ENCODE measurements at places on chromosomes 1 and 21. TPM values are rescaled to one million over a fixed set of nuclear protein-coding genes. Genes with fewer than 3 reads are reported as not detected.

DNA sequence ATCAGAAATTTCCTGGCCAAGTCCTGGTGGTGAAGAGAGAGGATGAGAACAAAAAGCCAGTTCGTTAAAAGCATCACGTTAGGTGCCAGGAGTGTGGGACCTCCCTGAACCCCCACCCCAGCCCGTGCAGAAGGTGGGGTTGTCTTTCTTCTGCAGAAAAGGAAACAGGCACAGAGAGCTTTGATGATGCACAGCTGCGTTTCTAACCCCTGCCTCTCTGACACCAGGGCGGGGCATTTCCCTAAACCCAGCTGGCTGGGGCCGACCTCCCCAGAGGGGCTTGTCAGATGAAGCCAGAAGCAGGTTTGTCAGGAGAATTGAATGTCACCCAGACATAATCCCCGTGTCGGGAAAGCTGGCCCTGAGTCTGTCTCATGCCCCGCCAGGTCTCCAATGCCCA is 189.3 kb upstream of the EDN2 start:
- no peak for DNase-seq

- DNase-seq, result no peak
These were observed 39.7 kb upstream of the CHODL start for GRCh38 chr21:18204931-18205330.

- DNase-seq, result no peak
These were observed 4.7 kb upstream of the TSNAX start for GRCh38 chr1:231523816-231524215.

Gene STMN1
- total RNA-seq, result 2,298 TPM

Gene TMEM240
- 24.4 TPM for total RNA-seq

DNA sequence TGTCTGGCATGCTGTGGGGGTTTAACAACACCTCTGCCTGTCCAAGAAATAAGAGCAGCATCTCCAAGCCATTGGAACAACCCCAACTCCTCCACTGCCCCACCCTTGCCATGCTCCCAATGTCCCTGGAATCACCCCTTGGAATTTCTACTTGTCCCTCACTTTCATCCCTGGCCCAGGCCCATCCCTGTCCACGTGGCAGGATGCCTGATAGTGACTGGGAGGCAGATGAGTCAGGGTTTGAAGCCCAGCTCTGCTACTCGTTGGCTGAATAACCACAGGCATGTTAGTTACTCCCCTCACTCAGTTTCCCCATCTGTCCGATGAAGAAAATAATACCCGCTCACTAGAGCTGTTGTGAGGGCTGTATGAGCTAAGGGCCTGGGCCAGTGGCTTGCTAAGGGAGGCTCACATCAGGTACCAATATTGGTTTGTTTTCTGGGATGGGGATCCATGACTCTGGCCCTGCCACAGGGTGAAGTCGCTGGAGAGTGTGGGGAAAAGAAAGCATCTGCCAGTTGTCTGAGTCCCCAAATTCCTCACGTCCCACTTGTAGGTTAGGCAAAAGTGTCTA is 99.4 kb upstream of the TLR5 start:
- no peak for DNase-seq

DNA sequence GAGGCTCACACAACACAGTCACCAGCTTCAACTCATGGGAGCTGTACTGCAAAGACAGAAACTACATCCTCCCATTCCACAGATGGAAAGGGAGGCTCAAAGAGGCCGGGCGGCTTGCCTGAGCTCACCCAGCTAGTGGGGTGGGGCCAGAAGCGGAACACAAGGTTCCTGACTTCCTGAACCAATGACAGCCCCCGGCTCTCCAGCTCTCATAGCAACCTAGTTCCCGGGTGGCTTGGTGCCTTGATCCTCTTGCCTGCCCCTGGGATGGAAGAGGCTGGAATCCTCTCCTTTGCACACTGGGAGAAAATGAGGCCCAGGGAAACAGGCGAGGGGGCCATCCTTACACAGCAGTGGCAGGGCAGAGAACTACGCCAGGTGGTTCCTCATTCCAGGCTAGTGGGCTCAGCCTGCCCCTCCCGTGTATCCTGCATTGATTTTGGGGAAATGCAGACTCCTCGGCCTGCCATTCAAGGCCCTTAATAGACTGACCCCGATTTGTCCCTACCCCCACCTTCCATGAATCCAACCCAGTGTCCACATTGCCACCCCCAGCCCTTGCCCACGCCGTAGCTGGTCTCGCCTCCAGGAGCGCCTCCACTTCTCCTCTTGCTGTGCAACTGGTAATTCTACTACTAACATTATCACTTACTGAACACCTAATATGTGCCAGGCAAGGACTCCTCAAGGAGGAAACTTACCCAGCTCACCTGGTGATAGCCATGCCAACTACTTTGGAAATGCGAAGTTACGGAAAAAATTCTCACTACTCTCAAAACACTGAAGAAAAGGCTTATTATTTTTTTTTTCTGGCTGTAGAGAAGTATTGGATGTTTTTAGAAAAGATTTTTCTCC is 5.0 kb downstream of the RAP1GAP start:
- DNase-seq, result no peak

Gene S100A16
- total RNA-seq, result 1.1 TPM

Gene TMEM63A
- 1.1 TPM for total RNA-seq

- no peak for DNase-seq
These were observed 2.2 kb upstream of the MATN1 start for GRCh38 chr1:30725450-30726095.

DNA sequence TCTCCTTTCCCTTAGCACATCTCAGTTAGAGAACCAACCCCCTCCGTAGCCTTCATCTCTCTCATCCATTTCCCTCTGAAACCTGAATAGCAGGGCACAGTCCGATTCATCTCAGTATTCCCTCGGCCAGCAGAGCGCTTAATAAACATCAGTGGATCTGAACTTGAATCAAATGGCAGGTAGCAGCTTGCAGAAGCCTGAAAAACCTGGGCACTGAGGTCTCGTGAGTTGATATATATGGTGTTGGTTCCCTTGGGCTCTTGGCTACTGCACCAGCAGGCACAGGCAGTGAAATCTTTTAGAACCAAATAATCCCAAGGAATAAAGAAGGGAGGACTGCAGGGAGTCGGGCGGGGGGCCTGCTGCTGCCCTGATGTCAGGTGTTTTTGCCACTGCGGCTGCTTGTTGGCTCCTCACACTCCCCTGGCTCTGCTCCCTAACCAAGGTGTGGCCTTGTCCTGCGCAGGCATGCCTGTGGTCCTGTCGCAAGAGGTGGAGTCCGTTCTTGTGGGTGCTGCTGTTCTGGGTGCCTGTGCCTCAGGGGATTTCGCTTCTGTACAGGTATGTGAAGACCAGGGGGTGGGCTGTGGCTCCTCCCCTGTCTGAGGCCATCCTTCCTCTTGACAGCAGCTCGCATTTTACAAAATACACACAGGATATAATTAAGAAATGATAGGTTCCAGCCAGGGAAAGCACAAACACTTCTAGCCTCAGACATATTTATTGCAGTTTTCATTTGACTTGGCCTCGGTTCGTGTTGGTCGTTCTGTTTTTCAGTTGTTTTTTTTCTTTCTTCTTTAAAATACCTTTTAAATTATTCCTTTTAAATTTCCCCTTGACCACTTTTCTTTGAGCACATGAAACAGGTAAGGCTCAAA is 140.9 kb upstream of the HOOK1 start:
- DNase-seq, result no peak

Gene C1orf53
- total RNA-seq, result 5.9 TPM

GRCh38 chr1:30801771-30802198 is 44.2 kb upstream of the LAPTM5 start:
- DNase-seq, result peak; percentile 94

- peak; percentile 75 for DNase-seq
These were observed 5.8 kb upstream of the FAM167B start for GRCh38 chr1:32241001-32241763.

DNA sequence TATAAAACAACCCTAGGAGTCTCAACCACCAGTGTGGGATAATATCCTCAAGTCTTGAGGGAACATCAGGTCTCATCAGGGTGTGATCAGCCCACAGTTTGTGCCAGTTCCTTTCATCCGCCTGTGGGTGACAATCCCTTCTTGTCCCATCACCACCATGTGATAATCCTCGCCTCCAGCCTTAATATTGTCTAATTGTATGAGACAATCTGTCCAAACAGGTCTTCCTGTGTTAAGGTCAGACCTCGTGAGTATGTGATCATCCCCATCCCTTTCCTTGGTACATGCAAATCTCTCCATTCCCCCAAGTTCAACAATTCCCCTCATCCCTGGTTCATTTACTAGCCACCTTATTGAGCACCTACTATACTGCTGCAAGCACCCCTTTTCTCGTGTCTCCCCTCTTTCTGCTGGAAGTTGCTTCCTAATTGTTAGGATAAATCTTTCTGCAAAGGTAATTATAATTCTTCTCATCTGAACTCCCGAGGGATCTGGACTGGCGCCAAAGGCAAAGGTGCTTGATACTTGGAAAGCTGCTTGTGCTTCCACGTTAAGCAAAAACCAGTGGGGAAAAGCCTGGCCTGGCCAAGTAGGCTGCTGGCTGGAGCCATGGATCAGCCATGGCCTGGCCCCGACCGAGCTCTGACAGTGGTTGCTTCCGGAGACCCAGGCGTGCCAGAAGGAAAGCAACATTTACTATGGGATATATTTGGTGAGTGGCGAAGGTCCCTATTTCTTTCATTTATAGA is 92.5 kb downstream of the RNF220 start:
- DNase-seq, result no peak

DNA sequence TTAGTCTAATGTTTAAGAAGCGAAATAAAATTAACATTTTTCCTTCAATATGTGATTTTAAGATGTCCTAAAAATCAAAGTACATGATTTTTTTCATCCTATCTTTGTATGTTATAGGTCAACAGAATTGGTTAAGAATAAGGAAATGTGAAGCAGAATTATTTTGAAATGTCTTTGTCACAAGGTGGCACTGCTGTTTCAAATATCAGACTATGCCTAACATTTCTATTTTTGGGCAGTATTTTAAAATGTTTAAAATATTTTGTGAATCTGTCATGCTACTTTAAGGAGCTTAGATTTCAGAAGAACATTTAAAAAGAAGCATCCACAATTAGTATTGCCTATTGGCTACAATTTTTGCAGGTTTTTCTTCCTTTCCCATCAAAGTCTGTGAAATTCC is 38.7 kb downstream of the AMY1C start:
- DNase-seq, result no peak

DNA sequence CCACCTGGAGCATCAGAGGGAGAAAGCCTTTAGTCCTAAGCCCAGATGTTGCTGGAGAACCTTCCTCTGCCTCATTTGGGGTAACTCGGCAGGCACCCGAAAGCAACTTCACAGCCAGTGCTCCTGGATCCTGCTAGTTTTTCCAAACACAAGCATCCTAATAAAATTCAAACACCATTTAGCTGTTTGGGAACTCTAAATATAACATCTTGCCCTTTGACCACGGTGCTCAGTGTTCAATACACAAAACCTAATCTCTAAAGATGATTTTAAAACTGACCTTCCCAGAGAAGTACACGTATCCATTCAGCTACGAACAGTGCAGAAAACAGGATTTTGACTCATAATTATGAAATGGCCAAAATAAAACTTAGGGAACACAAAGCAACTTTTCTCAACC is 40.3 kb downstream of the PROX1 start:
- no peak for DNase-seq

- DNase-seq, result no peak
These were observed 509.6 kb upstream of the CXADR start for GRCh38 chr21:17003258-17003615.

DNA sequence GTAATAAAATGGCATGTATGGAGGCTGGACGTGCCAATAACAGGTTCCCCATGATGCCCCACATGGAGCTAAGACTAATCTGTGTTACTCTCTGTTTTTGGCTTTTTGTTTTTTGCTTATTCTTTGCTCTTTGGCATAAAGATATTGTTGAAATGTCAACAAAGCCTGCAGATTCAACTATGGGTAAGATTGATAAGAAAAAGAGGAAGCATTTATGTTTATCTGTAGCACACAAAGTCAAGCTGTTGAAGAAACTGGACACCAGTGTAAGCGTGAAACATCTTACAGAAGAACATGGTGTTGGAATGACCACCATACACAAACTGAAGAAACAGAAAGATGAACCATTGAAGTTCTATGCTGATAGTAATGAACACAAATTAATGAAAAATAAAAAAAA is 402.7 kb downstream of the LTN1 start:
- DNase-seq, result no peak

DNA sequence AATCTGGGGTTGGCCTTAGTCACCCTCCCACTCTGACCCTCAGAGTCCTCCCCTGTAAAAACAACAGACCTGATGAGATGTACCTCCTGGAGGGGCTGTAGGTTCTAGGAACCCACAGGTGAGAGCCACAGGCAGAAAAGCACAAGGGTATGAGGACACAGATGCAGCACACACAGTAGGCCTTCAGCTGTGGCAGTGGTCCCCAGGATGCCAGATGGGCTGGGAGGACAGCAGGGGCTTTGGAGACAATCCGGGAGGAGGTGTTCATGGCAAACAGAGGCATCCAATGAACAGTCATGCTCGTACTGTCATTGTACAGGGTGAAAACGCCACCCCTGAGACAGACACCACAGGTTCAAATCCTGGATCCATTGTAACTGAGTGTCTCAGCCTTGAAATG is 463.1 kb downstream of the MATN1 start:
- no peak for DNase-seq

DNA sequence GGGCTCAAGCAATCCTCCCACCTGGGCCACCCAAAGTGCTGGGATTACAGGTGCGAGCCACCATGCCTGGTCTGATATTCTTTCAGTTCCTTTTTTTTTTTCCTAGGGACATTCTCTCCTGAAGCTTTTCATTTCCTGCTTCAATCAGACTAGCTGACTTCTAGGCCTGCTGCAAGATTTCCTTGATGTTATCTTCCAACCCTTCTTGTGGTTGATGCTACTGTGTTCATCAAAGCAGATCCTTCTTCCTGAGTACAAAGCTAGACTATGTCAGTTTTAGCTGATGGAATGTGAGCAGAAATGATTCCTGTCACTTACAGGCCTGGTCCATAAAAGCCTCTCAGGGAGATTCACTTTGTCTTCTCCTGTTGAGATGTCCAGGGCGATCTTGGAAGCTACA is 146.4 kb downstream of the CDC7 start:
- no peak for DNase-seq

GRCh38 chr1:119159111-119159510 is 18.7 kb upstream of the WARS2 start:
- DNase-seq, result no peak

- DNase-seq, result no peak
These were observed 17.2 kb downstream of the VCAM1 start for GRCh38 chr1:100736746-100737145.

Gene SYCP1
- total RNA-seq, result not detected

DNA sequence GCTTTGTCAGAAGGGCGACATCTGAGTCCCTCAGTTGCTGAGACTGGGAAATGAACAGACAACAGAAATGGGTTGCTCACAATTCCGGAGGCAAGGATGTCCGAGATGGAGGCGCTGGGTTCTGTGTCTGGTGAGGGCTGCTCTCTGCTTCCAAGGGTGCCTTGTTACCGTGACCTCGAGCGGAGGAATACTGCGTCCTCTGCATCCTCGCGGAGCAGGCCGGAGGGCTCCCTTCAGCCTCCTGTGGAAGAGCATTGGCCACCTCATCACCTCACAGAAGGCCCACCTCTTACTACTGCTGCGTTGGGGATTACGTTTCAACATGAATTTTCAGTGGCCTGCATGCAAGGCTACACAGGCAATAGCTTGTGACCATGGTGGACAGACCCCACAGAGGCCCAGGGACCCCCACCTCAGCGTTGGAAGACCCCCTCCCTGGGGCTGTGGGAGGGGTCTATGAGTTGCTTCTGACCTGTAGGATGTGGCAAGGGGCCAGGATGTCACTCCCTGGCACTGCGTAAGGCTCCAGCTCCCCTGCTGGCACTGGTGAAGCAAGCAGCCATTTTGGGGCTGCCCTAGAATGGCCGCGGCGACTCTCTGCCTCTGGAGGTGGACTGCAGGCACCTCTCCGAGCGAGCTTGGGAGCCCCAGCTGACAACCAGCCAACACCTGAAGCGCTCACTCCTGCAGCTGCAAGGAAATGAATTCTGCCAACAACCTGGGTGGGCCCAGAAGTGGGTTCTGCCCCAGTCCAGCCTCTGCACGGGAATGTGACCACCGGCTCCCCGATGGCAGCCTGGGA is 36.3 kb upstream of the COL6A1 start:
- no peak for DNase-seq
